Hepatocyte (in vitro differentiated cells): ENCODE measurements at places on chromosomes 7 and 10. TPM values are rescaled to one million over a fixed set of nuclear protein-coding genes. Genes with fewer than 3 reads are reported as not detected.

Gene PKD2L1
- total RNA-seq, result 0.10 TPM in 1 of 2 replicates, not detected in the other

DNA sequence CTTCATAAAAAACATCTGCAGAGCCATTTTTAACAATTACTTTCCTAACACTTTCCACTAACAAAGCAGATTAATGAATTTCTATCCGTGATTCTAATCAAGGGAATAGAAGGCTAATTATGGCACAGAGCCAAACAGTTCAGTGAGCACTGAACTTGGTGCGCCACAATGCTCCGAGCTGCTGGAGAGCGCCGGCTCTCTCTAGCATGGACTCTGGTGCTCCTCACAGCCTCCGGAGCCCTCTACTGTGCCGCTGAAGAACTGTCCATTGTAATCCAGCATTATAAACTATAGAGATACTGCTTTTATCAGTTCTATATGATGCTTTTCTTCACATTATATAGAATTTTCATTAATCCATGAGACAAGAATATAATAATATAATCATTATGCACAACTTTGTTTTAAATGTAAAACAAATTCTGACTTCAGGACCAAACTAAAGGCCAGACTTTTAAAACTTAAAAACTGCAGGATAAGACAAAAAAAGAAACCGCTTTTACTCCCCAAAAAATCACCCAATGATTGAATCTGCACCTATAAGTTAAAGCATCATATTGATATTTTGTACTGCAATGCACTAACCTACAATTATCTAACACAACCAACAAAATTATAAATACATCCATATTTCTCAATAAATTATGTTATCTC is 123.6 kb downstream of the RNF32 start:
- peak; percentile 89 for DNase-seq

- DNase-seq, result no peak
These were observed 26.4 kb downstream of the YAE1 start for GRCh38 chr7:39592586-39592985.

DNA sequence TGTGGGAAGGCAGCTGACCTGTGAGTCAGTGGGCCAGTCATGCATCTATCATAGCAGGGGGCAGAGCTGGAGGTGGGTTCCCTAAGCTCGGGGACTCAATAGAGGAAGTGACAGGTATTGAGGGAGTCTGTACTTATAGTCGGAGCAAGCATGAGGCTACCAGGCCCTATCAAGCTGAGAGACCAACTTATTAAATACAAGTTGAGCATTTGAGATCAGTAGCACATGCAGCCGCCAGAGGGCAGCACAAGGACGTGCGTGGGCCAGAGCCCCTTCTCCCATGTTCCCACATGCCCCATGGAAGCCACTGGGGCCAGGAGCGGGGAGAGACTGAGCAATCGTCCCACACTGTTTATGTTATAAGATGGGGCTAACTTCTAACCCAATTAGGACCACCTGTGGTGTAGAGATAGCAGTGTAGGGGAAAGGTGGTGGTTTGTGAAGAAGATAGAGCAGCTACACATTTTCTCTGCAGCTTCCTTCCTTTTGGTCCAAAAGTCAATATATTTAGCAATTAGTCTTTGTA is 13.0 kb upstream of the STK31 start:
- peak; percentile 63 for DNase-seq

DNA sequence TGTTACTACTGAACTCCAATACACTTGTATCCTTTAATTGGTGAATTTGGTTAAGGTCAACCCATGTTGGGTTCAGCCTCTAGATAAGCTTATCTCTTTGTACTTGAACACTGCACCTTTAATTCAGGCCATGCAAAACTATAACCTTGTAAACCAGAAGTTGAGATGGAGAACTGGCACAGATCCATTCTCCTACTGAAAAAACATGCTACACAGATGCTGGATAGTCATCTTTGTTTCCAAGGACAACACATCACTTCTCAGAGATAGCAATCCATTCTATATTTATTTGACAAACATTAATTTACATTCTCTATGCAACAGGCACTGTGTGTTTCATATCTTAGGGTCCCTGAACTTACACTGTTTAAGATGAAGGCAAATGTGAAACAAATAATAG is 2.9 kb upstream of the CDK14 start:
- DNase-seq, result no peak
